OCI-LY7 (cell line): ENCODE measurements at places on chromosomes 2 and 18. TPM values are rescaled to one million over a fixed set of nuclear protein-coding genes. Genes with fewer than 3 reads are reported as not detected.

Gene ZNF516
- total RNA-seq: 32.3 and 38.2 TPM in 2 replicates

Gene RBM44
- total RNA-seq: 0.72 and 0.79 TPM in 2 replicates

Gene ZBTB14
- total RNA-seq: 33.9 and 37.8 TPM in 2 replicates

Gene GPR155
- 0.96 and 1.9 TPM in 2 replicates for total RNA-seq

Gene TIMM21
- 20.7 and 25.2 TPM in 2 replicates for total RNA-seq

DNA sequence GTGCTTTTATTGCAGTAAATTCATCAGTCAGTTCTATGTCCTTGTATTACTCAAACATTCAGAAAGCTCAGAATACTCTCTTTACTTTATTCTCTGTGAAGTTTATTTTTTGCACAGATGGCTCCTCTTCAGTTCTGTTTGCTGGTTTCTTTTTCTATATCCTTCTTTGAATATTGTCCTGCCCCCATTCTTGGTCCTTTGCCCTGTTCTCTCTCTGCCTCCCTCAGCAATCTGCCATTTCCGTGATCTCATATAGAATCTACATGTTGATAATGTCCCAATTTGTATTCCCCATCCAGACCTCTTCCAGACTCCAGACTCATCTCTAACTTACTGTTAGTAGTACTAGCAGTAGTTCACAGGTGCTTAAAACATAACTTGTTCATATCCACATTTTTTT is 102.6 kb downstream of the HNMT start:
- DNase-seq: no peak

DNA sequence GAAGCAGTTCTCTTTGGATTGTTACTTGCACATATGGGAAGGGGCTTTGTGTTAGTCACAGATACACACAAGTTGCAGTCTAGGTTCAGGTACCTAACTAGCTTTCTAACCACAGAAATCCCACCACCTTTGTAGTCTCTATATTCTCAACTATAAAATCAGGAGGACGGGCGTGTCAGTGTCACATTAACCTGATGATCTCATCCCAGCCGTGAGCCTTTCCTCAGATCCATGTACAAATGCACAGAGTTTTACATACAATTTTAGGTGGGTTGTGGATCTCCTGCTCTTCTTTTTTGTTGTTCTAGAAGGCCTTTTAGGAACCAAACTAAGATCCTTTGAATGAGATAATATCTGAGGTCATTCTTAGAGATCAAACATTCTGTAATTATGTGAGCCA is 94.0 kb downstream of the ZNF532 start:
- no peak for DNase-seq

GRCh38 chr2:41910126-41910525 is 137.7 kb upstream of the PKDCC start:
- no peak for DNase-seq

DNA sequence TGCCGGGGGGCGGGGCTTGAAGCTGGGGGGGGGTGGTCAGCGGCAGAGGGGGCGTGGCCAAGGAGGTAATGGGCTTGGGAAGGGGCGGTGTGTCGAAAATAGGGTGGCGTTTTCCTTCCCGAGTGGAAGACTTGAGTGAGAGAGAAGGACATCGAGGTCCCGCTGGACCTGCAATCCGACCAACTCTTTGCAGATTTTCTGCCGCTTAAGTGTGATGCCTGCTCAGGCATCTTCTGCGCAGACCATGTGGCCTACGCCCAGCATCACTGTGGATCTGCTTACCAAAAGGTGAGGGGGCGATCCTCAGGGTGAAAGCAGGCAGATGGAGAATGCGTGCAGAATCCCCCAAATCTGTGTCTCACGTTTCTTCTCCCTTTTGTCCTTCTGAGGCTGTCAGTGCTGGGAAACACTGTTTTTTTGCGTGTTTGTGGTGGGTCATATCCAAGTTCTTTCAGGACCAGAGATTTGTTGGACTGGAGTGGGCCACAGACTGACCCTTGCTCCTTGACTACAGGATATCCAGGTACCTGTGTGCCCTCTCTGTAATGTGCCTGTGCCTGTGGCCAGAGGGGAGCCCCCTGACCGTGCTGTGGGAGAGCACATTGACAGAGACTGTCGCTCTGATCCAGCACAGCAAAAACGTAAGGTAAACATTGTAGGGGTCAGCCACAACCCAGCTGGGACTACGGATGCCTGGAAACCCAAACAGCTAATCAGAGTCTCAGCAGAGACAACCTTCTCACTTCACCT is 727 bp downstream of the ZFAND2B start:
- DNase-seq: no peak
